Bone marrow (tissue), 2 donors: ENCODE measurements at places on chromosomes 6 and 20.

- DNase-seq, result no peak
Observed at GRCh38 chr6:11804701-11805100, 26.1 kb upstream of the ADTRP start.

GRCh38 chr6:85157311-85157710 lies 292.6 kb upstream of the NT5E start:
- no peak for DNase-seq

- DNase-seq, result no peak
Observed at GRCh38 chr6:146587459-146587858, 11.3 kb upstream of the ADGB start.

DNA sequence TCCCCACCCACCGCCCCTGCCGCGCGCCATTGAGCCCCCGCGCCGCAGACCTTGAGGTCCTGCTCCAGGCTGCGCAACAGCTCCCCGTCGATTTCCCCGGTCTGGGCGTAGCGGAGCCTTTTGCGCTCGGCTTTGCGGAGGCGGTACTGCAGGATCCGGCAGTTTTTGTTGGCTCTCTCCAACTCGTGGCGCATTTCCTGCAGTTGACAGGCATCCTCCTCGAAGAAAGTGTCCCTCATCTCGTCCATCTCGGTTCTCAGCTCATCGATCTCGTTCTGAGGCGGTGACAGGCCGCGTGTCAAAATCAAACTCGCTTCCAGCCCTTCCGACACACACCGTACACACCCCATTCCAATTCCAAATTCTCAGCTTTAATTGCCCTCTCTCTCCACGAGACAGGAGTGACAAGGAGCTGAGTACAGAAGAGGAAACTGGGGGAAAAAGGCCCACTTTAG lies 4.3 kb downstream of the MTCL3 start:
- DNase-seq, result no peak

GRCh38 chr20:8129211-8129976 lies 2.7 kb upstream of the PLCB1 start:
- DNase-seq, result no peak

GRCh38 chr6:1062786-1063545 lies 248.9 kb upstream of the FOXQ1 start:
- no peak for DNase-seq

GRCh38 chr6:11536795-11537194 lies 754 bp upstream of the TMEM170B start:
- no peak for DNase-seq

DNA sequence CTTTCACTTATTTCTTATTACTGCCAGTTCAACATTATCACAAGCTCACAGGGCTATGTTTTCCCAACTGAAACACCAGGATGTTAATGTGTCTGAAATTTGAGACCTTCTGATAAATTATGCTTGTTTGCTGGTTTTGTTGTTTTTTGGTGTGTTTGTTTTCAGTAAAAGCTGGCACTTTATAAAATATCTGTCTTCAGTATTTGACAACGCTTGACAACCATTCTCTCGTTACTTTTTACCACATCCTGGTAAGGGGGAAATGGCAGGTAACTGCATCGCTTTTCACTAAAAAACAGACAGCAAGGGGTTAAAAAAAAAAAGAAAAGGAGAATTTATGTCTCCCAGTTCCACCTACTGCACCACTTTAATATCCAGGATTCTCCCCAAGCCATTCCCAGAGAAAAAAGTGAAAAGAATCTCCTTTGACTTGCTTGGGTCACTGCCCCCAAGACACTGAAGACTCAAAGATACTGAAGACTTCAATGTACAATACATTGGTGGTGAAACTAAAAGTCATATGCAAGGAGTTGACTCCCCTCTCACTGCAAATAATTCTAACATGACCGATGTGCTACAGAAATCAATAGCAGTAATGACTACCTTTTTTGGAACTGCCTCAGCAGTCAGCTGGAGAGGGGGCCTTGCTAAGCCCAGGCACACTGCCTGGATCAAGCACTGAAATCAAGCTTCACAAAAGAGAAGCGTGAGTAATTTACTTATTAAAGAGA lies 88.9 kb downstream of the HIVEP2 start:
- no peak for DNase-seq

DNA sequence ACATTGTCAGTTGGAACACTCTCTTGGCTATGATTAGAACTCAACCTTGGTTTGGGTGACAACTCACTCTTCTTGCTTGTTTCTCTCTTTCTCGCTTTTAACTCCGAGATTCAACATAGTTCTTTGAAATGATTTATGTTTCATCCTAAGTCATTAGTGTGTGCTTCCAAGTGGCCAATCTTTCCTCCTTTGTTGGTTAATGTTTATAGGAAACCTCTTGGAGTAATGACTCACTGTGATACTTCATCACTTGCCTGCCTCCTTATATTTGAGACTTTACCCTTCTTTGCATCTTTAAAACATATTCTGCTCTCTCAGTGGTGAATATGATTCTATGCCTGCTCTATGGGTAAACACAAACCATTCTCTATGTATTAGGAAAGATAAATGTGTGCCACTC lies 279.7 kb upstream of the FLRT3 start:
- no peak for DNase-seq
